ENCODE measurements at places on chromosomes 2 and 18.
A peak's percentile ranks its signal among the peaks of the same experiment; 100 is the strongest.

DNA sequence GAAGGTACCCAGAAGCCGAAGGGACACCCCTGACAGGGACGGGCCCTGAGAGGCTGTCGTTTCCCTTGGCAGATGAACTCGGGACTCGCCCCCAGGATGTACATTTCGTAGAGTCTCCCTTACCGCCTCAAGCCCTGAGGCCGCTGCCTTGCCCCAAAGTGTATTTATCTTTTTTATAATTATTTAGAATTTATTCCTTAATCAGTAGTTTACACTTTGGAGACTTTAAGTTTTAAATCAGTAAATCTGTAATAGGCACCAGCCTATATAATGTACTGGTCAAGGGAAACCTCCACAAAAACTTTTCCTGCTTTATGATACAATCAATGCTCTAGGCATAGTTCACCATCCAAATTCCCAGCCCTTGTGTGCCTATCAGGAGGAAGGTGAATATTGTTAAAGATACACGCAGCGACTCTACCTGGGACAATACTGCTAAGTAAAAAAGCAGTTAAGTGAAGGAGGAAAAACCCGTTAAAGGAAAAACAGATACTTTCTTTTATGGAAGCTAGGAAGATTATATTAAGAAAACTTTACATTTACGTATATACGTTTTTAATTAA, 848 bp downstream of the VRK2 start:
- DNase-seq: no peak

DNA sequence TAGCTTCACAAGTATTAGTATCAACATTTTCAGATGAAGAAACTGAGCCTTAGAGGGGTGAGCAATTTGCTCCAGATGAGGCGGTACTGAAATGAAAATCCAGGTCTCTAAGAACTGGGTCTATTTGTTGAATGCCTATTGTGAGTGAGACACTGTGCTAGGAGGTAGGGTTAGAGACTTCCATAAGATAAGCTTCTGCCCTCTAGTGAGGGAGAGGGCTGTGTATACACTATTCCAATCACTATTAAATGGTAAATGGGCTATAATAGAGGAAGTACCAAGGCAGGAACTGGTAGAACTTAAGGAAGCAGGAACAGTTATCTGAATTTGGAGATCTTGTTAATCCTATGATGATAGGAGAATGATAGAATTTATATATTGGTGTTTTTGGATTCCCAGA, 23.6 kb upstream of the GLS start:
- no peak for DNase-seq

- no peak for DNase-seq
Observed at GRCh38 chr18:10290638-10291235, 163.7 kb upstream of the APCDD1 start.

DNA sequence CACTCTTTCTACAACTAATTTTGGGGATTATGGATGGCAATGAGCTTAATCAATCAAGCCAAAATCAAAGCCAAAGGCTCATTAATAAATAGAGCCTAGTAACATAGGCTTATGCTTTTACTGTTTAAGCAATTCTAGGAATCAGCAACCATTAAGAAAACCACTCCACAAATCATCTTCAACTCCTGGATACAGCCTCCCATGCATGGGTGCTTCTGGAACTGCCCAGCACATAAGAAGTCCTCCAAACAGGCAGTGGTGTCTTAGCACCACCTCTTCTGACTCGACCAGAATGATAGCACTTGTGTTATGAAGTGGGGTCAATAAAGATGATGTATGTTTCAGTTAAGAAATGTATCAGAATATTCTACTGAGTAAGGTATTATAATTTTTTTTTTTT, 104.4 kb upstream of the SERPINE2 start:
- no peak for DNase-seq

GRCh38 chr2:29528891-29529520, 392.4 kb downstream of the ALK start:
- DNase-seq: peak; percentile 67

GRCh38 chr2:237711458-237712150, 84.2 kb downstream of the LRRFIP1 start:
- no peak for DNase-seq

DNA sequence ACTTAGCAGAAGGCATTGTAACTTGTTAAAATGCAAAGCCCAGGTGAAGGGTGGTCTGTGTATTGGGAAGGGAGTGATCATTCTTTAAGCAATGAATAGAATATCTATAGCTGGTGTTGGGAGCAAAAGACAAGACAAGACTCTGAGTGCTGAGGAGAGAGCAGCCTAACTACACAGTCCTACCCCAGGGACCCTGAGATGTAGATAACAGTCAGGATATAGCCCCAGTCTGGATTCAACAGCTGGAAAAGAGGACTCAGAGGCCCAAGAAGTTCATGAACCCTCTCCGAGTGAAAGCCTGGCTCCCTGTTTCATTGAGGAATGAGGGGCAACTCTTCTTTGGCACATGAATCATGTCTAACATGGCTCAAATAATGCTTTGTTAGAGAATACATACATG, 310.7 kb upstream of the SLC14A2 start:
- no peak for DNase-seq

DNA sequence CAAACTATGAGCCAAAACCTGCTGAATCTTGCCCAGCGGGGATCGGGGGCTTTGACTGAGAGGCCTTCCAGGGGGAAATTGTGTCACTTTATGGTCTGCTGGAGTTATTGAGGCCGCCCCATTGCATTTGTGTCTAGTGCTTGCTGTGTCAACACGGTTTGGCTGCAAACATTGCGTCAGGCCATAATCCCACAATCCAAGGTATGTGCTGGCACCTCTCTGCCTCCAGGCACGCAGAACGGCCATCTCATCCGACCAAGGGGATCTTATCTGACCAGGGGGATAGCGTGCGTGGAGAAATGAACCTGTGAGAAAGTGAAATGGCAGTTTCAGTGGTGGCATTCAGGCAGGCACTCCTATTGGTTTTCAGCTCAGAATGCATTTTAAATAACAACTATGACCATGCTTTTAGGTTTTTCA, 18.1 kb upstream of the LYPD6B start:
- no peak for DNase-seq

DNA sequence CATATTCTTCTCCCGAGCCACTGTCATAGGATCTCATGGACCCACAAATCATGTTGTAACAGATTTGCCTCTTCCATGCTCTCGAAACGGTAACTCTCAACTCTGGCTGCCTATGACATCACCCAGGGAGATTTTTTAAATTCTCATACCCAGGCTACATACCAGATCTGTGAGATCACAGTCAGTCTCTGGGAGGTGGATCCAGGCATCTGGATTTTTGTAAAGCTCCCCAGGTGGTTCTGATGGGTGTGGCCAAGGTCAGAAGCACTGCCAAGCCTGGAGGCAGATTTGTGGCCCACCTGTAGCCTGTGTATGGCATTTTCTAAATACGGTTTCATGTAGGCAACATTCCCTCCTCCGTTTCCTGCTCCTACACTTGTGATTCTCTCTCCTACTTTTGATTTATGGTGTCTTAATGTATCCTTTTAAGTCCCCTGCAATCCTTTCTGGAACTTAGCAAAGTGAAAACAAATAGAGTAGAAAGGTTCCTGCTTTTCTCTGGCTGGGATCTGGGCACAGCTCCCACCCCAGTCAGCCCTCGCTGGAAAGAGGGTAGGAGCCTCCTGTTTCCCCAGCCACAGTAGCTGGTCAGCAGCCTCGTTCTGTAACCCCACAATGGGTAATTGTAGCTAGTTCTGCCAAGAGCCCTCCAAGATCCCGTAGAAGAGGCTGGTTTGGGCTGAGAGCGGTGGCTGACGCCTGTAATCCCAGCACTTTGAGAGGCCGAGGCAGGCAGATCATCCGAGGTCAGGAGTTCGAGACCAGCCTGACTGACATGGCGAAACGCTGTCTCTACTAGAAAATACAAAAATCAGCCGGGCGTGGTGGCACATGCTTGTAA, 96.2 kb downstream of the KLHL29 start:
- DNase-seq: peak; percentile 73

GRCh38 chr2:237397072-237397471, 16.9 kb downstream of the COL6A3 start:
- no peak for DNase-seq

- peak; percentile 63 for DNase-seq
Observed at GRCh38 chr2:10220902-10221391, 81.8 kb upstream of the HPCAL1 start.

DNA sequence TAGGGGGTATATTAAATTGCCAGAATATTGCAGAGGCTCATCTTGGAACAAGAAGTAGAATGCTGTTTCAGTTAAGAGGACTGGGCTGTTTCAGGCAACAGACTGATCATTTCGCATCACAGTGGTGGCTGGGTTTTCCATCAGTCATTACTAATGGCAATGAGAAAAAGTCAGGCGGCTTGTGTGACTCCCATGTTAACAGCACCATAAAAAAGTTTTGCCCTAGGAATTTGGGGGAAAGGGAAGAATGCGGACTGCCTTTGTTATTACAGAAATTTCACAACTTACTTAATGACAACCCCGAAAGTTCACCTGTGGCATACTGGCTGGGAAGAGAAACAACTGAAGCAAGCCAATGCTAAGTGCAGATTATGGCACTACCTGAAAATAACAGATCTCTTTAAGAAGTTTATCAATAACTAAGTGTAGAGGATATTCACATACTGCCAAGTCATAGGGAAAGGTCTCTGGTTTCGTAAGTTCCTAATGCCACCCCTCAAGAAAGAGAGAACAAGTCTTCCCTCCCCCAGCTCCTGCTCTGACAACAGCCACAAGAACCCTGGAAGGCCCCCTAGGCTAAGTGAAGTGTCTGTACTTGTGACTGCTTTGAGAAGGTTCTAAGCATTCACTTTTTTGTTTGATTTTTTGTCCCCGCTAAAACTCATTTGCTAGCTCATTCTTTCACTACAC, 40.5 kb upstream of the AP1S3 start:
- DNase-seq: no peak

GRCh38 chr2:8046849-8047248, 635.0 kb upstream of the ID2 start:
- no peak for DNase-seq

DNA sequence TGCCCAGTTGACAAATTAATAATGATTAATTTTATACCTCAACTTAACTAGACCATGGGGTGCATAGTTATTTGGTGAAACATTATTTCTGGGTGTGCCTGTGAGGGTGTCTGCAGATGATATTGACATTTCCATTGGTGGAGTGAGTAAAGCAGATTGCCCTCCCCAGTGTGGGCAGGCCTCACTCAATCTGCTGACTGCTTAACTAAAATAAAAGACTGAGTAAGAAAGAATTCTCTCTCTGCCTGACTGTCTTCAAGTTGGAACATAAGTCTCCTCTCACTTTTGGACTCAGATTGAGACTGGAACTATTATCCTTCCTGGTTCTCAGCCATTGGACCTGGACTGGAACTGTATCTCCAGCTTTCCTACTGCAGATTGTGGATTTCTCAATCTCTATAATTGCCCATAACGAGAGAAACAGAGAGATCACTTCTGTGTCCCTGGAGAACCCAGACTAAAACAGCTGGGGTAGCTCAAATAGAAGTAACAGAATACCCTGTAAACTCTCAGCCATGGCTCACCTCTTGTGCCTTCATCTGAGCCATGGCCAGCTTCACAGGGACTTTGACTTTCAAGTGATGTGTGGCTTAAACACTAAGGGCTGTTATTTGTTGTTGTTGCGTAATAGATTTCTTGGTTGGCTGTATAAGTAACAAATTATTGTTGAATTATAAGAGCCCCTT, 575.3 kb upstream of the RAB6C start:
- DNase-seq: no peak

GRCh38 chr2:233444501-233444900, 90.2 kb downstream of the DGKD start:
- DNase-seq: no peak

DNA sequence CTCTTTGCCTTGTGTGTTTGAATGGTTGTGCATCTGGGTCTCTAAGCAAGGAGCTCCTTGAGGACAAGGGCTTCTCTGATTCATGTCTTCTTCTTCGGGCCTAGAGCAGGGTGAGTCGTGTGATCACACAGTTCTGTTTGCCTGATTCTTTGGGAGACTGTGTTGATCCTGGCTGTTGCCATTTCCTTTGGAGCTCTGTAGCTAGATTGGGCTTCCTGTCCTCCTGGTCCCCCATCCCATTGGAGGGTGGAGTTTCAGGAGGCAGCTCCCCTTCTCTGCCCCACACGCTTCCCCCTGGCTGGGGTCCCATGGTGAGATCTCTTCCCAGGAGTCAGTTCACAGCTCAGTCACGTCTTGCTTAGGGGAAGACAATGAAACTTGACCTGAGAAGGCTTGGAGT, 92.8 kb downstream of the TRIB2 start:
- DNase-seq: no peak

DNA sequence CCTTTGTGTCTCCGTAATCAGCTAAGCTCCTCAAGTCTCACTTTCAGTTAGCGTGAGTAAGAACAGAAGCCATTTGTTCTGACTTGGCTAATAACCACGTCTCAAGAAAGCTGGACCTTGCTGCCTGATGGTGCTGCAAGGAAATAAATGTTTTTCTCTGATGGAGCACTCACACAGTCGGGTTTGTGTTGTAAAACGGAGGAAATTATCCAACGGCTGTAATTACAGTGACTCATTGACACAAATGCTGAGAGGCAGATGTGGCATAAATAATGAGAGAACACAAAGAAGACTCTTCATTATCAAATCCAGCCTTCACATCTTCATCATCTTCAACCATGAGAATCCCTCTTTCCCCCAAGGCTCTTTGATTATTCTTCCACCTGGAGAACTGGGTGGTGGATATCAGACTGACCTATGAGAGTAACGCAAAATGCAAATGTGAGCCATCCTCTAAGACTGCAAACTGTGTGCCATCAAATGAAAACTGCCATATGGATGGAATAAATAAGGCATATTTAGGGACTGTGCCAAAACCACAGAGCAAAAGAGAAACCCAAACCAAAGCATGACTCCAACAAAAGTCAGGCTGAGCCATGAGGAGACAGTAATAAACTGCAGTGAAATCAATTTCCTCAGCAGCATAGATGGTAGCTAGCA, 252.6 kb downstream of the RND3 start:
- DNase-seq: peak; percentile 90

- peak; percentile 39 for DNase-seq
Observed at GRCh38 chr2:234091432-234091879, 41.0 kb downstream of the SPP2 start.

DNA sequence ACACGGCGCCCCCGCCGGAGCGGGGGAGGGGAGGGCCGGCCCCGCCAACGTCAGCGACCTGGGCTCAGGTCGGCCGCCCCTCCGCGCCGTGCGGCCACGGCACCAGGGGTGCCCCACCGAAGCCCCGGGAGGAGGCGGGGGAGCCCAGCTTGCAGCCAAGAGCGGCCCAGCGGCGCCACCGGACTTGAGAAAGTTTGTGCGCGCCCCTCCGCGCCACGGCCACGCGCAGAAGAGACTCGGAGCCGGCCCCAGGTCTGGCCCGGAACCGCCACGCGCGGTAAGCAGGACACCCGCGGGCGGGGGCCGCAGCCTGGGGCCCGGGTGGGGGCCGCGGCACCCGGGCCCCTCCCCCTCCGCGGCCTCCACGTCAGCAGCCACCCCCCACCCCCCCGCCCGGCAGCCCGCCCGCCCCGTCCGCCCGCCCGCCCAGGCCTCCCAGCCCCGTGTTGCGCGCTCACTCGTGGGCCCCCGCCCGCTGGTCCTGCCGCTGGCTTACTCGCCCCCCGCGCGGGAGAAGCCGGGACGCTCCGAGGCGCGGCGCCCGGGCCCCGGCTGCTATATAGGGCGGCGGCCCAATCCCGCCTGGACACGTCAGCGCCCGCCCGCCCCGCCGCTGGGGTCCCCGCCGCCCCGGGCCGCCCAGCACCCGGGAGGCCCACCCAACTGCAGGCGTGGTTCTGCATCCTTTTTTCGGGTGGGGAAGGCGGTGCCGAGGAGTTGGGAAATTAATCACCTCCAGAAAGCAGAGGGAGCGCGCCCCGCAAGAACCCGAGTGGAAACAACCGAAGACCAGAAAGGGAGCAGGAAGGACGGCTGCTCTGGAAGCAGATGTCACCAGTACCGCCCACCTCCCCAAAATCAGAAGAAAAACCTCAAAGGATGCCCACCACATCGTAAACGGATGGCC, 42.9 kb downstream of the HDLBP start:
- DNase-seq: peak; percentile 92

Measured in adipocyte (in vitro differentiated cells).